ENCODE measurements at places on chromosomes 6 and 20.

DNA sequence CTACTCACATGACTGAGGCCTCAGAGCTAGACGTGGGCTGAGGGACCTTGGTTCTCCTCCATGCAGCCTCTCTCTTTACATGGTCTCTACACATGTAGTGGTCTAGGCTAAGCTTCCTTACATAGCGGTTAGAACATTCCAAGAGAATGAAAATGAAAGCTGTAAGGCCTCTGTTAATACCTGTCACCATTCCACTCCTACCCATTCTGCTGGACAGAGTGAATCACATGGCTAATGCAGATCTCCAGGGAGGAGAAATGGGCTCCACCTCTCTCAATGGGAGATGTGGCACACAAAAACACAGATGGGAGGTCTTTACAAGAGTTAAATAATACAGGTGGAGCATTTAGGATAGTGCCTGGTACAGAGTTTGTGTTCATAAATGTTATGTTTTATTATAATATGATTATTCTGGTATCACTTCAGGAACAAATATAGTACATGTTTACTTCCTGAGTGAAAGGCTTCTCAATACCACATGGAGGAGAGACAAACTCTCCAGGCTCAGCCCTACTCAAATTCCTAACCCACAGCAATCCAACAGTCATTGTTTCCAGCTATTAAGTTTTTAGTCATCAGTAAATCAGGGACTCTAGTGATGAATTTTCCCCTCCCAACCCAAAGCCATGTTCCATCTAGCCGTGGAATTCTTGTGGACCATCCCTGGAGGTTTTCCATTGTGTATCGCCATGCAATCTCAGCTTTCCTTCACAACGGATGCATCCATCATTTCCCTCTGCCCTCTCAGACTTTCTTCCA lies 57.9 kb downstream of the ISM1 start:
- DNase-seq = no peak

DNA sequence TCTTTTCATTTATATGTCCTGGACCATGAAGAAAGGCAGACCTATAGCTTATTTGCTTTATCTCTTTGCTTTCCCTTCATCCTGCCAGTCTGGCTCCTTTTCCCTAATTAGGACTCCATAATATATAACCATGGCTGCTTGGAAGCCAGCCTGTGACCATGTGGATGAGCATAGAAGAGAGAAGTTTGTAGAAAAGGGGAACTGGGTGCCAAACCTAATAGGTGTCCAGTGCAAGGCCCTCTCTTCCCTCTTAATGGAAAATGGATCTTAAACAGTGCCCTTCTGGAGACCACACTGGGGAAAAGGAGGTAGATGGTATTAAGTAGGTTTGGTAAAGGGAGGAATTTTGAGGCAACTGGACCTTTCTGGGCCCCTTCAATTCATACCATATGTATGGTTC lies 16.7 kb upstream of the OSTM1 start:
- DNase-seq = no peak

DNA sequence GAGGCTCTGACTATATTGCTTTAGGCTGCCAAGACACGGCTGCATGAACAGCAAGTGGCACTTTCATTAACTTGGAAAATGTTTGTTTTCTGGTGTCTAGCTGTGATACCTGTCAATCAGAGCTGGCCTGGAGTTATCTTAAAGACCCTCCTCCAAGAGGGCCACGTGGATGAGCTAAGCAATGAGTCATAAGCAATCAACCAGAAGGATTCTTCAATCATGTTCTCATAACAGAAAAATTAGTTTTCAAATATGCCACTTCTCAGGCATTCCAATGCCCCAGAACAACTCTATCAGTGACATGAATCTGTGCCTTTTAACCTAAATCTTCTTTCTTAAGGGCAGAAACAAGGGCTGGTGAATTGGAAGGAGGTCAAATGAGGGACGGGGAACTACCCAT lies 283.0 kb downstream of the HTR1B start:
- DNase-seq = no peak

GRCh38 chr20:19078448-19079373 lies 133.7 kb upstream of the SLC24A3 start:
- no peak for DNase-seq

DNA sequence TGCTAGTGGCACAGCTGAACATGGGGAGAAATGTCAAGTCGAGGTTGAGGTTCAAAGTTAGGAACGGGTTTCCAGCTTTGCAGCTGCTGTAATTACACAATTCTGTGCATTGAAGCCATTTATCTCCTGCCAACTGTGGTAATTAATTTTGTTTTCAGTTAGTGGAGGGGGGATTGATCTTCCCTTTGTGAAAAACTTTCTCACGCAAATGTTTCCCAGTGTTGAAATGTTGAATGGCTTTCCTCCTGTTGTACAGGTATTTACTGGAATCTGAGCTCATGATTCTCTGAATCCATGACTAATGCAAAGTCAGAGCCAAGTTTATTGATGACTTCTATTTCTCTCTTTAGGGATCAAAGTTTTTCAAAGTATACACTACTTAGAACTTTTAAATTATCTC lies 198.4 kb upstream of the SLC35B3 start:
- no peak for DNase-seq

DNA sequence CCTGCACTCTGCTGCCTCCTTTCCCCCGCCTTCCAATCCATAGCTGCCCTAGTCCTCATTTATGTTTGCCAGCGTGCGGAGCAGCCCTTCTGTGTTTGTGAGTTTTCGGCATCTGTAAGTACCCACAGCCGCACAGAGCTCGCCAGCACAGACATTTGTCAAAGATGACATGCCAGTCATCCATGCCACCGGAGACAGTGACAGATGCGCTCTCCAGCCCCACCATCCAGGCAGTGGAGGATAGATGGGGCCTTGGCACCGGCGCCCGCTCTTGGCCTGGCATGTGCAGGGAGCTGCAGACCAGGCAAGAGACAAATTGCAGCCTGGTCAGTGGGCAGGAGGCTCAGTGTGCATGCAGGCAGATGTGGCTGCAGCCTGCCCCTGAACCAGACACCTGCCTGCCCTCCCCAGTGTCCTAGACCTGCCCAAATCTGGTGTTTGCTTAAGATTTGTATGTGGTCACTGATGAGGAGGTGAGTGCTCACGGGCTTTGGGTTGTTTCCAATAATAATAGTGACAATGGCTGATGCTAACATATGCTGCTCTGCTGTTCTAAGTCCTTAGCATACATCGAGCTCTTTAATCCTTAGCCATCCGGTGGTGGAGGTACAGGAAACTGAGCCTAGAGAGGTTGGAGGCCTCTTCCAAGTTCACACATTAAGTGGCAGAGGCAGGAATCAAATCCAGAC lies 78.1 kb downstream of the UNC5CL start:
- DNase-seq = no peak

DNA sequence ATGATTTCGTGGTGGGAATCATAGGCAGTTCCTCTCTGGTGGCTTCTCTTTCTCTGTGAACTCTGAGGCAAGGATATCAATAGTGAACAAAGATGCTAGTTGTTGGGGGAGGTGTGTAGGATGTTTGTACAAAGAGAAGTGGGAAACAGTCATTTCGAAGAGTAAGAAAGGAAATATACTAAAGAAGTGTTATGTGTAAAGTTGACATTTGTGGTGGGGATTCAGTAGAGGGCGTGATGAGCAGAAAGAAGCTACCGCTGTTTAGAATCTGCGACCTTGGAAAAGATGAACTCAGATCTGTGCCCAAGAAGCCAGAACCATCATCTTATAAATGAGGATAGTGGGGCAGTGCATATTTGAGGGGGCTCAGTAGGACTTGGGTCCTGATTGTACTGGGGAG lies 11.4 kb downstream of the SLC35F1 start:
- DNase-seq = no peak

DNA sequence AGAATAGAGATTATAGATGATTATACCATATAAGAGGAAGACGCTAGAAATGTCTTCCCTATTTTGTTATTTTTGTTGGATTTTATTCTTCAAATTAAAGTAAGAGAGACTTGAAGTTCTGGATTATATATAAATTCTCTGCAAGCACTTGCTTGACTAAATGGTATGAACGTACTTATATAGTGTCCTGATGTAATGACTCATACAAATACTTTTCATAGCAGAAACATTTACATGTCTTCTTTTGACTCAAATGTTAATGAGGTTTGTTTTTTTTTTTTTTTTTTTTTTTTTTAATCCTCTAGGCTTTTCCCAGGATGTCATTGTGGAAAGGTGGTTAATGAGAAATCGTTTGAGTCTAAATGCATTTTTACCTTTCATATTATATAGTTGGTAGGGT lies 55.0 kb downstream of the PDE7B start:
- DNase-seq = no peak

GRCh38 chr20:3306068-3306467 lies 67.1 kb upstream of the SLC4A11 start:
- no peak for DNase-seq

GRCh38 chr6:144063246-144063743 lies 32.1 kb downstream of the SF3B5 start:
- no peak for DNase-seq

DNA sequence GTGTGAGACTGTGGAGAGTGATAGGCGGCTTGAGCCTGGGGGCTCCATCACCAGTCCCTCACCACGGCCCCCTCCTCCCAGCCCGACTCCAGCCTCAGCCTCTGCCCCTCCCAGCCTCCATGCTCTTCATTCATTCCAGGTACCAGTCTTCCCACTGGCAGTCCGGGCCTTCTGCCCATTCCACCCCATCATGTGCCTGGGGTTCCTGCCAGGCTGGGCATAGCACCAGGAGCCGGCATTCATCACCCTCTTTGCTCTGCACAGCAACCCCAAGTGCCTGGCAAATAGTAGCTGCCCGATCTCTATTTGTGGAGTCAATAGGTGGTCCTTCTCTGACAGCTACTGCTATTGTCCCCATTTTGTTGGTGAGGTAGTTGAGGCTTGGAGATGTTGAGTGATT lies 39.6 kb upstream of the GTSF1L start:
- DNase-seq = no peak

- no peak for DNase-seq
Measured at GRCh38 chr6:148874698-148875293, 128.0 kb downstream of the UST start.

DNA sequence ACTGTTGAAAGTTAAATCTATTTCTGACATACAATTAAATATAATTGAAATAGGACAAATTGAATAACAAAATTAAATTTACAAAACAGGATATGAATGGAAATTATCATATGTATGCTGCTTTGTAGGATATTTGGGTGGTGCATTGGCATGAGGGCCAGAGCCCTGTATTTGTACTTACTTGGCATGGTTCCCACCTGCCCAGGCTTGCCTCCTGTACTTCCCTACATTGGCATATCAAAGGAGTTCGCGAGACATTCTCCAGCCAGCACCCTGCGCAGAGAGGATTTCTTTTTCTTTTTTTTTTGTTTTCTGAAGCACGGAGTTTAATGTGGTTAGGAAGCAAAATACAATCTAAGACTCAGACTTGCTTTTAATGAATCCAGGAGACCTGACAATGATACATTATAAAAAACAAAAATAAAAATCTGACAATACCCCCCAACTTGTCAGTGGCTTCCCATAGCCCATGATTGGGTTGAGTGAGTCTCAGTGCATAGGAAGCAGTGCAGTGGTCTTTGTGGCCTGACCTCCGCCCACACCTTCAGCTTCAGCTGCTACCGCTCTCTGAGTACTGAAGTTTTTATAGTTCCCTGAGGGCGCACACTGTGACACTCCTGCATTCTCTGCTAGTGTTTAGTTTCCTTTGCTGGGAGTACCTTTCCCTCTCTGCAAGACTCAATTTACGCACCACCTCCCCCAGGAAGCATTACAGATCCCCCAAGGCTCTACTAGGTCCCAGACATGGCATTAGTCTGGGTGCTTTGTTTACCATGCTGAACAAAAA lies 440.8 kb downstream of the UTRN start:
- DNase-seq = no peak

DNA sequence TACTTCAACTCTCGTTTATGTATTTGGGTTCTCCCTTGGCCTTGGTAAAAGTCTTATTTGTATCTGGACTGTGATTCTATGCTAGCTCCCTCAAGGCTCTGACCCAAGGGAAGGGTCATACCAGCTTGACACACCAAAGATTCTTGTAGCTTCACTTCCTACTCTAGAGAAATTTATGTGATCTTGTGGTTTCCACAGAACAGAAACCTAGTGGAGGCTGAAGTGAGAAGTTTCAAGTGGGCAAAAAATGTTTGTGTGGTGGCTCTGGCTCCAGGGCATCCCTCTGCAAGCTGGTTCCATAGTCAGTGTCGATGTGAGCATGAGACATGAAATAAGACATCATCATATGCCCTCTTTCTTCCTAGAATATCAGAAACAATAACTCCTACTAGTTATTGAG lies 48.1 kb upstream of the TNFRSF21 start:
- DNase-seq = no peak

GRCh38 chr20:14979453-14979986 lies 642.1 kb upstream of the FLRT3 start:
- no peak for DNase-seq

- no peak for DNase-seq
Measured at GRCh38 chr20:24604966-24605665, 135.7 kb downstream of the SYNDIG1 start.

DNA sequence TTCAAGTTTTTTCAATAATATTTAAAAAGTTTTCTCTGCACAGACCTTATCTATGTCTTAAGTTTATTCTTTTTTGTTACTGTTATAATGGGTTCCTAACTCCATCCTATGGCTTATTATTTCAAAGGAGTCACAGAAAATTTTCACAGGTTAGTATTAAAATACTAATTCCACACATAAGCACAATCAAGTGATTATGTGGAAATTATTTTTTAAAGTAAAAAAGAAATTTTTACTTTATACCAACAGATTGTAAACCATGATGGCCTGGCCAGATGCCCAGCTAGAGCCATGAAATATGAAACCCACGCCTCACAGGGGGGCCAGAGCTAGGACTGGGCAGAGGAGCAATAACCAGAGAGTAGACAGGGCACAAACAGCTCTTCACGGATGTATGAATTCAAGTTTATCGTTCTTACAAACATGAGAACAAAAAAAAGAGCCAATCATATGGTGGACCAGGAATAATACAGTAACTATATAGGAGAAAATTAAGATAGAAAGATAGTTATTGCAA lies 34.0 kb downstream of the NUDT3 start:
- DNase-seq = peak; percentile 29

DNA sequence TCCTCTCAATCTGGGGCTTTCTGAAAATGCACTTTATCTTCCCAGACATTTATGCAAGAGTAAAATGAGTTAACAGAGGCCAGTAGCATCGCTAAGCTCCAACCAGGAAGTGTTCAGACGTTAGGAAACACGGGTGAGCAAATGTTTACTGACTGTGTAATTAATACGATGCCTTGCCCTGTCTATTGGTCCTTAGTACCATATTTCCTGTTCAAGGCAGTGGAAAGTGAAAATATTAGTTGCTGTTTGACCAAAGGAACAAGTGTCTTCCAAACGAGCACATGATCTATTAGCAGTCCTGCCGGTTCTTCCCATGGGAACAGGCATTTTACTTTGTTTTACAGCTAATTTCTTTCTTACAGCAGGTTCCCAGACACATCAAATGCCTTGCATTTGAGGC lies 311.1 kb upstream of the JAG1 start:
- no peak for DNase-seq

DNA sequence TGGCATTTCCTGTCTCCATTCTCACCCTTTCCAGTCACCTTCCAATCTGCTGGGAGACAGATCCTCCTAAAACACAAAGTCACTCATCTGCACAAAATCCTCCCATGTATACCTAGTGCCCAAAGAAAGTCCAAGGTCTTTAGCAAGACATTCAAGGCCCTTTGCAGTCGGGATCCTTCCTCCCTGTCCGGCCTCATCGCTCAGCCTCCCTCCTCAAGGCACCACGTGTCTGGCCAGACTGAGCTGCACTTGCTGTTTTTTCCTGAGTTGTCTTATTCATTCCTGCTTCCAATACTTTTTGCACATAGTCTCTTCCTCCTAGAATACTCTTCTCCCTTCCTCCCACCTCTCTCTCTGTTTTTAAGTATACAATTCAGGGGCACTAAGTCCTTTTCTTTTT lies 1.4 kb downstream of the TRIM15 start:
- no peak for DNase-seq

GRCh38 chr20:22925613-22925983 lies 109.5 kb upstream of the SSTR4 start:
- DNase-seq = no peak

All from Calu3 (cell line).